ENCODE measurements at places on chromosomes 11 and 22.
A peak's percentile ranks its signal among the peaks of the same experiment; 100 is the strongest.

DNA sequence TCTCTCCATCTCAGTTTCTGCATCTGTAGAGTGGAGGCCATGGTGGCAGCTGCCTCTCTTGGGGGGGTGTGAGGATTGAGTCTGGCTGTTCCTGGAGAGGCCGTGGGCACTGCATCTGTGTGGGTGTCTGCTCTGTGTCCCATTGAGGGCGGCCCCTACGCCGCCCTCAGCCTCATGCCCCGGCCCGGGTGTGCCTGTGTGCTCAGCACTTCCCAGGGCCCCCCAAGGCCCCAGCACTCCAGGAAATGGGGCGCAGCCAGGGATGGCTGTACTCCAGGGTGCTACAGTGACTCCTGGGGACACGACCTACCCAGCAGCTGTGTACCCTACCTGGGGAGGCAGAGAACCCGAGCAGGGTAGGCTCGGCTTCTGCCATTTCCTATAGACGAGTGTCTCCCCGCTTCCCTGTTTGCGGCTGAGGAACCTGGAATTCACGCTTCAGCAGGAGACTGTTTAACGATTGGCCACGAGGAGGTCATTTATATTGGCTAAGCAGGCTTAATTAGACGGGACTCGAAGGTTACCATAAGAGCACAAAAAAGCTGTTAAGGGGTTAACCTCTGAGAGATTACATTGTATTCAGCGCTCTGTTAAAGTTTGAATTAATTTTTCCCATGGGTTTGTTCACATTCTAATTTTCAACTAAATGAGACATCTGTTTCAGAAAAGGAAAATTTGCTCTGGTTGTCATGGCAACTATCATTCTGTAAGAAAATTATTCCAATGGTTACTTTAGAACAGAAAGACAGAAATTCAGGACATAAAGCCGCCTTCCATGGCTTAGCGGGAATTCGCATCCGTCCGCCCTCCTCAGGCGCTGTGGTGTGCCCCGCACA is 76.4 kb downstream of the MPPED1 start:
- no peak for DNase-seq

- DNase-seq: no peak
Measured at GRCh38 chr11:120815319-120816100, 208.4 kb upstream of the TBCEL start.

DNA sequence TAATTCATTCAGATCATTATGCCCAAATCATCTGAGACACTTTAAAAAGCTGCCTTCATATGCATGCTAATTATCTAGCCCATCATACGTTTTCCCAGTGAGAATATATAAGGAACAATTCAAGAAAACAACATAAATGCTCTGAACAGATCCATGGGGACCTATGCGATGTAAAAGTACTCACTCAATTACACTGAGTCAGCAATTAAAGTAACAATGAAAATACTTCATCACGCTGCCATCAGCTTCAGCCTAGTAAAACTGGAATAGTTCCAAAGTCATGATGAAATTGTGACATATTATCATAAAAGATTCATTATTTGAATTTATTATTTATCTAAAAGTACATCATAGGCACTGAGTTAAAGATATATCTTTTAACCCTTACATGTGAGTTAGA is 3.7 kb upstream of the OR8K5 start:
- DNase-seq: no peak

DNA sequence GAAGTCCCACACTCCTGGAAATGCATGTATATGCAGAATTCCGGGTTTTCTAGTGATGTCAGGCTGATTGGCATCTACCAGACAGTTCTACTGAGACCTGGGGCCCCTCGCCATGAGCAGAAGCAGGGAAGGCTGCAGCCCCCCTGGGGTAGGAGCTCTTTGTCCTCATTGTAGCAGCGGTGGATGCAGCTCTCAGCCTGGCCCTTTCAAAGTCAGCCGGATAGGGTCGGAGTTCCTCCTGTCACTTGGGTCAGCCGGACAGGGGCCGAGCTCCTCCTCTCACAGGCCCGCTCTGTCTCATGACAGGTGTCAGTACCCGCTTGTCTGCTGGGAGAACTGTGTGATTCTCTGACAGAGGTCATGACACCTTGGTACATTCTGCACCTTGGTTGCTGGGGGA is 30.0 kb downstream of the MRGPRD start:
- no peak for DNase-seq

DNA sequence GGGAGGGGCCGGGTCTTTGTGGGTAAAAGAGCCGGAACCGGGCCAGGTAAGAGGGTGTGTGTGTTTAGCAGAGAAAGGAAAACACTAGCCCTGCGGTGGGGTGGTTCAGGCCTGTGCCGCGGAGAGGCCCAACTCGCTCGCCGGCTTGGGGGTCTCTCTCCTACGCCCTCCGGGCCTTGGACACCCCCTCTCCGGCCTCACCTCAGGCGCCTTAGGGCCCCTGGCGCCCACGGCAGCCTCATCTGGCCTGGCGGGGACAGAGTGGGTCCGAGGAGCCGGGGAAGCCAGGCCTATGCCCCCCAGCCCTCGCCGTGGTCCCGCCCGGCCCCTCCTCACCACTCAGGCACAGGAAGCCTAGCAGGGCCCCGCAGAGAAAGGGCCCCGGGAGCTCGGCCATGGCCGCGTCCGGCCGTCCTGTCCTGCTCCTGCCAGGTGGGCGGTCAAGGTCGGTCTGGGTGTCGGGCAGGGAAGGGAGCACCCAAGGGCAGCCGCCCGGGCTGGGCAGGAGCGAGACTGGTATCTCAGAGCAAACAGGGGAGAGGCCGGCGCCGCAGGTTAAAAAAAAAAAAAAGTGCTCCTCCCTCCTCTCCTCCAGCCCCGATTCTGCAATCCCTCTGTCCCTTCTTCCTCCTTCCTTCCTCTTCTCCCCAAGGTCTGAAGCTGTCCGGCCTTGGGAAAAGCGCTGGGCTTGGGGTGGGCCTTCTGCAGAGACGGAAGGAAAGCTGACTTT is at the start of gene VSIG2:
TSS of gene VSIG2 (minus strand) at position 515 of the 730 bp plus-strand sequence. CDS start at position 397, 118 bp downstream.
- no peak for DNase-seq

DNA sequence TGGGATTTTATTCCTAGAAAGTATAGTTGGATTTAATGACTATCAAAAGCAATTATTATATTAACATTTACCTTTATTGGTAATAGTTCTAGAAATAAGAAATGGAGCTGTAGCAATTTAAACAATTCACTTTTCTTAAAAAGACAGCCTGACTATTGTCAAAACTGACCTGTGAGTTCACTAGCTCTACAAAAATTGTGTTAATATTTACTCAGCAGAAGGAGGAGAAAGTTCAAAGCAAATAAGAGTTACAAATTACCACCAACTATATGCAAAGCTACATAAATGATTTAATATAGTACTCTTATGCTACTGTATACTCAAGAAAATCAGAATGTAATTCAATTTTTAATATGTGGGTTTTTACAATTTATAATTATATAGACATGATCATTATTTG is 310.0 kb downstream of the DCDC1 start:
- no peak for DNase-seq

GRCh38 chr11:27188696-27189095 is 148.1 kb downstream of the BBOX1 start:
- no peak for DNase-seq

- no peak for DNase-seq
Measured at GRCh38 chr22:40434106-40434505, 63.7 kb downstream of the SGSM3 start.

DNA sequence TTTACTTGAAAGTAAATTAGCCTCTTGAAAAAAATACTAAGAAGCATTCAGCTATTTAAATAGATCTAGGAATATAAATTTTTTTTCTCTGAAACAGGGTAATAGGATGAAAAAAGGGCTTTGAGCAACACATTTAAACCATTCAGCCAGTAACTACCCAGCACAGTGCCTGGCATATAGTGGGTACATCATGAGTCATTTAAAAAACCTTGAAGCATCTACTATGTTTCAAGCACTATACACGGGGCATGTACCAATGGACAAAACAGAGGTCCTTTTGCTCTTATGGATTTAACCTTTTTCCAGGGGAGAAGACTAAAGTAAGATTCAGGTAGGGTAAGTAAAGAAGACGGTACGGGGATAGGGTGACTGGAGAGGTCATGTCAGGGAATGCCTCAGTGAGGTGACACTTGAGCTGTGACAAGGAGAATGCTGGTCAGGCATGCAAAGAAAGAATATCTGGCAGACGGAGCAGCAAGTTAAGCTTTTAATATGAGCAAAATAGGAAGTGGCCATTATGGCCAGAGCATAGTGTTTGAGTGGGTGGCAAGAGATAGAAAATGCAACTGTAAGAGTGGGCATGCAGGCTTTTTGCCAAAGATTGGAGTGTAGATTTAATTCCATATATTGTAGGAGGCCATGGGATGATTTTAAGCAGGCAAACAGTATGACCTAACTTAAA is 101.1 kb downstream of the HIPK3 start:
- DNase-seq: no peak

DNA sequence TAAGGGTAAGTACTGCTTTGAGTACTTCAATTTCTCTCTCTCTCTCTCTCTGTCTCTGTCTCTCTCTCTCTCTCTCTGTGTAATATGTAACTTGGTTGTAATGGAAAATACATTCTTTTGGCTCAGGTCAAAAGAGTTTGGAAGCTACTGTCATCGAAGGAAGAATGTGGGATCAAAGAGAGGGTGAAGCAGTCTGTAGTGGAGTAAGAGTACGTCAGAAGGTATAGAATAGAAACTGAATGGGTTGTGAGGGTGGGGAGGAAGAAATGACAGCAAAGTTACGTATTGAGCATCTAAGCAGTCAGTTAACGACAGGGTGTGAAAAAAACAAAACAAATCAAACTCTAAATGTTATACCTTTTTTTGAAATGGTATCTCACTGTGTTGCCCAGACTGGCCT is 10.0 kb downstream of the NCAM1 start:
- DNase-seq: no peak

- DNase-seq: no peak
Measured at GRCh38 chr22:19905347-19906276, 36.0 kb upstream of the COMT start.

GRCh38 chr11:69666752-69667536 is 8.2 kb downstream of the LTO1 start:
- DNase-seq: peak; percentile 54

GRCh38 chr22:48678171-48679135 is 1149.2 kb downstream of the BRD1 start:
- peak; percentile 63 for DNase-seq

- no peak for DNase-seq
Measured at GRCh38 chr11:21465203-21465602, 727.7 kb upstream of the ANO5 start.

DNA sequence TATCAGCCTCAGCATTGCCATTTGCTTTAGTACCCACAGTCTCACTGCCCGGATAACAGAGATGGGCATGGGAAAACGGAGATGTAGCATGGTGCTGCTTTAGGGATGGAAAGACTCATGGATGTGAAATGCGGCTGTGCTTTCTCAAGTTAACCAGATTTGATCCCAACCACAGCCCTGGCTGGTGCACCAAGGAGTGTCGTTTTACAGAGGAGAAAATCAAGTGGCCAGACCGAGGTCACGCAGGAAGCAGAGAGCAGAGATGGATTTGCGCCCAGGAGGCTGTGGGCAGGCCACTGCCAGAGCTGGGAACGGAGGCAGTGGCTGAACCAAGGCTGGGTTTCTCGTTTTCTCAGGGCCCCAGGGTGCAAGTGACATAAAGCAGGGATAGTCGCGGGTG is 9.0 kb downstream of the MB start:
- no peak for DNase-seq

DNA sequence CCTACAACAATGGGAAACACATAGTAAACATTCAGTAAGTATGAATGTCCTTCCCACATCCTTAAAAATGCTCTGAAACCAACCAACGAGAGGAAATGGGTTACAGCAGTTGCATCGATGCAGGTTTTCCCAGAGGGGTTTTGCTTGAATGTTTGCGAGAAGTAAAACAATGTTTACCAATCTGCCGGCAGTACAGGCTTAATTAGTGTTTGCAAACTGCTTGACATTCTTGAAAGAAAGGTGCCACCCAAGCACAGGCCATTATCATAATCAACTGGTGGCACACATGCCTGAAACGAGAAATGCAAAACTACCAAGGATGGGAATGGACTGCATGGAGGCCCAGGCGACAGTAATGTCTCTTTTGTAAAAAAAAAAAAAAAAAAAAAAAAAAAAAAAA is 27.1 kb upstream of the OPCML start:
- DNase-seq: no peak

GRCh38 chr11:78427615-78428265 is 10.1 kb upstream of the GAB2 start:
- DNase-seq: no peak

- DNase-seq: no peak
Measured at GRCh38 chr11:78351193-78351592, 66.4 kb downstream of the GAB2 start.

DNA sequence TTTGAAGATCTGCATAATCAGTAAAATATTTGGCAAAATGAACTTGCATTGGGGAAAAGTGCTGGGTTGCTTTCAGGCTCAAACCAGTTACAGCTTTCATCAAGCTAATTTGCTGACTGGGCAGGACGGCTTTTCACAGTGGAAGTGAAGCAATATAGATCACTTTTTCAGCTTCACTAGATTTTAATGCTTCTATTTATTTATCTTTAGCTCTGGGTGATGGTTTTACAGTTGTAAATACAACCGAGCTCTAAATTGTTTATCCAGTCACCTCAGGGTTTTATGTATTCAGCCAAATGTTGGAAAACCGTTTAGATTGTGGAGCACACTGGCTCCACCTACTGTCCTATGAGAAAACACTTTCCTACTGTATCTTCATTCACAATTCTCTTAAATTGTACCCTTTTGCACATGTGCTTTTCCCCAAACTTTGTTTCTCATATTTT is 58.2 kb downstream of the ACER3 start:
- no peak for DNase-seq

DNA sequence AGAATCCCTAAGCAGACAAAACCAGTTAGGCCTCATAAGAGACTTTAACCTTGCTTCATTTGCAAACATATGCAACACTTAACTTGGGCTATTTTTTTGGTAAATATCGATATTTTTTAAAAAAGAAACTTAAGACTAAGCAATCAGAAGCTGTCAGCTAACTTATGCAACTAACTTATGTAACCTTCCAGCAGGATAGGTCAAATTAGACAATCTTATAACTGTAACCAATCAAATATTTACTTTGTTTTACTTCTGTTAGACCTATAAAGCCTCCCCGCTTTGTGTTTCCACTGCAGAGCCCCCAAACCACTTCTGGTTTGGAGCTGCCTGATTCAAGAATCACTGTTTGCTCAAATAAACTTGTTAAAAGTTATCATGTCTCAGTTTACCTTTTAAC is 8.0 kb downstream of the MSANTD4 start:
- DNase-seq: no peak

GRCh38 chr11:111983187-111983986 is 41.8 kb upstream of the DLAT start:
- peak; percentile 68 for DNase-seq

Measured in upper lobe of left lung (tissue), 6 donors.